ENCODE measurements at places on chromosomes 6 and 20.

DNA sequence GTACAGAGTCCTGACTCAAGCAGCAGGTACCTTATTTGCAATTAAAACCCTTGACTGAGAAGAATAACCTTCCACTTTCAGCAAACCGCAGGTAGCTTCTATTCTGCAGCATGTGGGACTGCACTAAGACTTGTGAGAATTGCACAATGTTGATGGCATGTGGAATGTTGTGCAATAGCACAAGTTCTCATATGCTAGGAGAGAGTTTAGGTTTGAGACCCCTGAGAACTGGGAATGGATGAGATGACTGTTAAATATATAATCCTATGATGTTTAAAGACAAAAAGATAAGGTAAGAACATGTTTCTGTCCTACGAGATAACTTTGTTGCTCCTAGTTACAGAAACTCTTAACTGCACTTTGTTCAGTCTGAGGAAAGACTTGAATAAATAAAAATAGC lies 194.6 kb downstream of the OTOR start:
- DNase-seq: no peak

GRCh38 chr6:157372501-157373280 lies 8.3 kb upstream of the ZDHHC14 start:
- DNase-seq: no peak

GRCh38 chr6:81978230-81978629 lies 225.7 kb upstream of the TENT5A start:
- no peak for DNase-seq

- no peak for DNase-seq
These were observed 45.6 kb upstream of the SGK1 start for GRCh38 chr6:134363323-134364039.

DNA sequence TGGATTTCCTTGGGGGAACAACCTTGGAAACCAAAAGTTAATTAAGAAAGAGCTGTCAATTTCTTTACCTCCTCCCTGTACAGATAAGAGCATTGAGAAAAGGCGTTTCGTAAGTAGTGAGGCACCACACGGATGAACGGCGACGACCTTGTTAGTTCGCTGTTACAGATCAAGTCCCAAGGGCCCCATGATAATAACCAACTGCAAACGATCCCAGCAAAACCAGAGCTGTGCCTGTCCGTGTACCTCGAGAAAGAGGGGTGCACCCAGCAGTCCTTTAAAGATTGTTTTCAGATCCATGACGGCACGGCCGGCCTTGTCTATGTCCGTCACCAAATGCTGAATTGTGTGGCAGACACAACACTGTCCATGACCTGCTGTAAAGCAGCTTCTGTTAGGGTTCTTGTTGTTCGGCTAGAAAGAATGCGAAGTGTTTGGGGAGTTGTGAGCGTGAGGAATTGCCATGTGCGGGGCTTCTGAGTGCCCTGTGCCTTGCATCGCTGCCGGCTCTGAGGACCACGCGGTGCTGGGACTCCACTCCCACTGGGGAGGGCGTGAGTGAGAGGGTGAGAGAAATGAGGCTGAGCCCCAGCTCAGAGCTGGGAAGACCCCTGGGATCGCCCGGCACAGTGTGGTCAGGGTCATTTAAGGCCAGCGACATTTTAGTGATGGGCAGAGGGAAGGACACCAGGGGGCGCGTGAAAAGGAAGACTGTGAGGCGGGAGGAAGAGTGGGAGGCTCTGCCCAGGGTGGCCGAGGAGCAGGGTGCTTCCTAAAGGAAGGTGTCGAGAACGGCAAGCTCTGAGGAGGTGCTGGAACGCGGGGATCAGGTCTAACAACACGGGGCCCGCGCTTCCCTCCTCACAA lies 136.8 kb upstream of the RPS6KA2 start:
- DNase-seq: no peak

DNA sequence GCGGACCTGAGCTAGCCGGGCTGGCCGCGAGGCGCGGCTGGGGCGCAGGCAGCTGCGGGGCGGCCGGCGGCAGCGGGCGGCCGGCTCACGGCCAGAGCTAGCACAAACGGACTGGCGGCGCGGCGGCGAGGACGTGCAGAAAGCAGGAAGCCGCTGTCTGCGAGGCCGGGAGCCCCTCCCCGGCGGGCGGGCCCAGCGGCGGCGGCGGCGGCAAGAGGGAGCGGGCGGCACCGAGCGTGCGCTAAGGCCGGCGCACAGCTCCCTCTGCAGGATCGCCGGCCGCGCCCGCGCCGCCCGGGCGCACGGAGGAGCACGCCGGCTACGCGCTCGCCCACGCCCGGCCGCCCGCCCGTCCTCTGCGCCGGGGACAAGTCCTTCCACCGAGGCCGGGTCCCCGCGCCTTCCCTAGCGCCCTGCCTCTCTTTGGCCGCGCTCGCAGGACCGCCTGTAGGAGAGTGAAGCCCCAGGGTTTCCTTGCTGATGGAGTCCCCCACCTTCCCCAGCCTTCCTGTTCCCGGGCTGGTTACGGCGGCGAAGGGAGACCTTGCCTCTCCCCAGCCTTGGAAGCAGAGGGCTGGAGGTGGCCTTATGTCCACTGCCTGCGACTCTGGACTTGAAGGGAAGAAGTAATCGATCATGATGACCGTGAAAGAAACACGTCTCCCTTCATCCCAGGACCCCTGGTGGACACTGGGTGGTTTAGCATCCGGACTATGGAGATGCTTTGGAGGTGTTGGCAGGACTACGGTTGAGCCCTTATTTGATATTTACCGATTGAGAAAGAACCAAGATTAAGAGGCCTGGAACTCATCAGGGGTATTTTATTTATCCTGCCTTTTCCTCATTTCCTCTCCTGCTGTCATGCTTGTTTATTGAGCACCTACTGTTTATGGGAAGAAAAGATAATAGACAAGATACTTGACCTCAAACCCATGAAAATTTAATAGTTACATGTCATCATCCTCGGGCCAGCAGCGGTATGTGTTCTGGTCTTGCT lies at the start of gene PREP:
Gene PREP (minus strand): TSS at position 144 of the 997 bp plus-strand sequence. CDS start 191 bp downstream, outside the sequence.
- DNase-seq: peak; percentile 82

DNA sequence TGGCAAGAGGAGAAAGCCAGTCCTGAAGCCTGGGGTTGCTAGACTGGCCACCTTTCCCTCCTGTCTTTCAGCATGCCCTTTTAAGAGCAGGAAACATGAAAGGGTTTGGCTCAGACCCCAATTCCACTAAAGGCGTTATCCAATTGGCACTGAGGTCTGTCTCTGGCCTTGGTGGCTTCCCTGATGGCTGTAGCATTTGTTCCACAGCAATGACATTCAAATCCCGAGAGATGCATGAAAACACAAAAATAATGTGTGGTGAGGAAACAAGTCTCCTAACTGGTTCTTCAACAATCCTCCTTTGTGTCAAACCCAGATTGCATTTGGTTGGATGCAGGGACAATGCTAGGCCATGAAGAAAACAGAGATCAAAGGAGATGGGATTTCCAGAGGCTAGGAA lies 56.5 kb upstream of the ADTRP start:
- DNase-seq: no peak

Measured in CD4-positive, alpha-beta T cell treated with Interferon gamma for 1 hour (primary cell).